Activated T-cell treated with anti-CD3 and anti-CD28 coated beads, Interleukin-2, amount 50 U/mL, for 24 hours (primary cell): ENCODE measurements at places on chromosomes 12 and 14.

DNA sequence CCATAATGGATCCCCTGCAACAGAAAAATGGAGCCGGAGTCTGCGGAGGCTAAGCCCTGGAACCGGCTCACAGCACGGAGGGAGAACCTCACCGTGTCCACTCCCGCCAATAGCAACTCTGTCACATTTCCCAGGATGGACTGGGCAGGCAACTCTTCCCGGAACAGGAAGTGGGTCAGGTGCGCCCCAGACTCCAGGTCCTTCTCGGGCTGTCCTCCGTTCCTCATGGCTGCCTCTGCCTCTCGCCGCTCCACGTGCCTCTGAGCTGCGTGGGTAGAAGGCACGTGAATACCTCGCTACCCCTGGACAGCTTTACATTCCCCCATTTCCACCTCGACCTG is 2.2 kb downstream of the CYP27B1 start:
- H3K4me1 ChIP-seq, result peaks cover 50% of the 10 kb centered on the region
- H3K27me3 ChIP-seq, result peaks cover 13% of the 10 kb centered on the region
- peaks cover 79% of the 10 kb centered on the region for H3K36me3 ChIP-seq
- H3K4me3 ChIP-seq, result peak overlapping the region; percentile 91
- no peak for DNase-seq
- H3K27ac ChIP-seq, result peak overlapping the region; percentile 63

DNA sequence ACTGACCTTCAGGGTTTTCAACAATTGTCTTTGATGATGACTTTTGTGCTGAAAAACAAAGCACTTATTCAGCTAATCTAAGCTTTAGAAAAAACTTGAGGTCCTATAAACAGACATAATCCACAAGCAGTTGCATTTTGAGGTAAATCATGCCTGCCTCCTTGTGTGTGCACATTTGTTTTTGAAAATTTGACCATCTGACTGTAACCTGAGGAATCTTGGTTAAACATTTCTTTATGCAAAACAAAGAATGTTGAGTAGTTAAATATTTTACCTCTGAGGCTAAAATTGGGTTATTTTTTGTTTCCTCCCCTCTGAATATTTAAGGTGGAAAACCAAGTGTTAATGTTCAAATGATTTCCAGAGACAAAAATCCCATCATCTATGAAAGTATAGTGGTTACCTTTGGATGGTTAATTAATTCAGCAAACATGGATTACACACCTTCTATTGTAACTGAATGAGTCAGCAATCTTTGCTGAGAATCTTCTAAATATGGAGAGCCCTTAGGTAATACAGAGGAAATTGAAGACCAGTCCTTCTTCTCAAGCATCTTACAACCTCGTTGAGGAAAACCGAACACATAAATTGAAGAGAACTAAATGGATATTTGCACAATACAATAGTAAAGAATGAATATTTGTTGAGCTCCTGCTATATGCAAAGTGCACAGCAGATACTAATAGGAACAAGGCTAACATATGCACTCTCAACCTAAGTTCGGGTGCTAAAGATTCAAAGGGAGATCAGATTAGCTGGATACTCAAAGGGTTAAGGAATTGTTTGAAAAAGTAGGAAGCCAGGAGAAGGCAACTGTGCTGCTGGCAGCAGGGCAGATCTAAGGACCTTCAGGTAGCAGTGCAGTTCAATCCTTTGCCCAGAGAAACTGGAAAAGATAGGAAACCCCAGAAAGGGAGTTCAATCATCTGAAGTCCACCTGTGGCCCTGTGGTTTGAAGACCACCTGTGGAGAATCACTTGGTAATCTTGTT is 115.2 kb downstream of the BMP4 start:
- no peaks in the 10 kb centered on the region for H3K36me3 ChIP-seq
- no peaks in the 10 kb centered on the region for H3K4me1 ChIP-seq
- no peaks in the 10 kb centered on the region for H3K27me3 ChIP-seq
- no peak for DNase-seq
- H3K4me3 ChIP-seq, result no peak overlapping the region

GRCh38 chr12:84937415-84937814 is 24.8 kb upstream of the SLC6A15 start:
- H3K27me3 ChIP-seq, result no peaks in the 10 kb centered on the region
- no peak overlapping the region for H3K4me3 ChIP-seq
- no peaks in the 10 kb centered on the region for H3K4me1 ChIP-seq
- no peak for DNase-seq

DNA sequence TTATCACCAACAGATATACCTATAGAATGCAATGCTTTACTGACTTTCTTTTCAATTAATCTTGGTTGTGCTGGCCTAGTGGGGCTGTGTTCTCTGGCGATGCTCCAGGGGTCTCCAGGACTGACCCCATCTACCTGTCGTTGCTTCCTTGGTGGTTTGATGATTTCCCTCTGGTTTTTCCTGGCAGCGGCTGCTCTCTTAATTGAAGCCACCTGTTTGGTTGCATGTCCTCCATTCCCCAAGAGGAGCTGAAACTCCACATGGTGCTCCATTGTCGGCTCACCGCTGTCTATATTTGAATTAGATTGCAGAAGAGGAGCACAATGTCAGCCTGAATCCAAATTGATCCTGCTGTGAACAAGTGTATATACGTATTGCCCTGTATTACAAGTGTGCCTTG is 7.1 kb upstream of the IFNG-AS1 start:
- no peak overlapping the region for H3K4me3 ChIP-seq
- peaks cover 15% of the 10 kb centered on the region for H3K4me1 ChIP-seq
- no peak for DNase-seq
- H3K27ac ChIP-seq, result no peak overlapping the region
- H3K36me3 ChIP-seq, result no peaks in the 10 kb centered on the region

DNA sequence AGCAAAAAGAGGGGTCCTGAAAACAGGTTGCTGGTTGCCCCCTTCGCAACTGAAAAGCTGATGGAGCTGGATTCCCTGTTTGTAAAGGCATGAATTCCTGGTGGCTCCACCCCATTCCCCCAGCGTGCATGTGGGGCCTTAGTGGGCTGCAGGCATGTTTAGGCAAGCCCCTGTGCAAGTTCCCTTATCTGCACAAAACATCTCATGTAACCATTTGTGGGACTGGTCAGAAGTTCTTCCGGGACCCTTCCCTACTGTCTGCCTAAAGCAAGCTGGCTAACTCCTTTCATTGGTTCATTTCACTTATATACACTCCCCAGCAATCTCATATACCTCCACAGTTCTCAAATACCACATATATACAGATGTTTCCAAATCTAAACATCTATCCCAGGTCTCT is 24.0 kb upstream of the HIGD1C start:
- H3K4me1 ChIP-seq, result peaks cover 28% of the 10 kb centered on the region
- no peak overlapping the region for H3K4me3 ChIP-seq
- H3K36me3 ChIP-seq, result no peaks in the 10 kb centered on the region
- DNase-seq, result no peak
- H3K27me3 ChIP-seq, result no peaks in the 10 kb centered on the region

DNA sequence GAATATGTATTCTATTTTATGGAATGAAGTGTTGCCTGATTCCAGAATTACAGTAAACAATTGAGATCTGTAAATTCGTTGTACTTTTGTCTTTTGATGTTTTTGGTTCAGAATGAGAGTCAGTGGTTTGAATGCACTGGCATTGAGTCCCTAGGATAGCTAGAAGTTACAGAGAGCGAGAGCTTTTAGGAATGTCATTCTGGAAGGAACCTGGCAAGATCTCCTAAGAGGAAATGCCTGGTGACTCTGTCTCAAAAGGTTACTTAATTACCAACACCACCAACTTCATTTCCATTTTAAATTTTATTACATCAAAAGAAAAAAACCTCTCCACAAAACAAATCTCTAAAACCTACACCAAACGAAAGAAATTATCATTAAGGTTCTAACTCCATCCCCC is 6.0 kb upstream of the CEBPE start:
- no peak for DNase-seq
- H3K27me3 ChIP-seq, result no peaks in the 10 kb centered on the region
- H3K36me3 ChIP-seq, result no peaks in the 10 kb centered on the region
- H3K4me3 ChIP-seq, result no peak overlapping the region
